ENCODE measurements at places on chromosomes 6 and 20.
A peak's percentile ranks its signal among the peaks of the same experiment; 100 is the strongest.

DNA sequence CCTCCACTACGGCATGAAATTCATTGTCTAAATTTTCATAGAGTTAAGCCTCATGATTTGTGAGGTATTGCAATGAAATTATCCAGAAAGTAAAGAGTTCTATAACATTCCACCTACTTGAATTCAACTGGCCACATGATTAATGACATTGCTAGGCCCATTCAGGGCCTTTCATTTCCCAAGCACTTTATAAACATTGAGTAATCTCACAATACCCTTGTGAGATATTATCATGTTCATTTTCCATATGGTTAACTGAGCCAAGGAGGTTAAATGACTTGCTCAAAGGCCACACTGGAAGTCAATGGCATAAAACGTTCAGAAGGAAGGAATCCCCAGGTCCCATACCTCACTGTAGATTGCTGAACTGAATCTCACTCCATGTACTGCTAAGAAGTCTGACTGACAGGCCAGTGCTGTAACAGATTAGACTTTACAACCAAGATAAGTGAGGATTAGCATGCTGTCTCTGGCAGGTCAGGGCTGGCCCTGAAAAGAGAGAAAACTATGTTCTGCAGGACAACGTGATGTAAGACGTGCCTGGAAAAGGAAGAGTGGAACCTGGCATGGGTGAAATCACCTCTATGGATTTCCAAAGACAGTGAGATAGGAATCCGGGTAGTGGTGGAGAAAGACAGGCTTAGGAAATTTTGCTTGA is 75.9 kb upstream of the SPACA1 start:
- no peak for DNase-seq

GRCh38 chr20:41437836-41438235 is 71.2 kb upstream of the EMILIN3 start:
- no peak for DNase-seq

GRCh38 chr6:35973670-35974222 is 50.7 kb downstream of the SLC26A8 start:
- no peak for DNase-seq

- no peak for DNase-seq
Observed at GRCh38 chr6:33128318-33128717, 52.5 kb downstream of the HLA-DPB1 start.

DNA sequence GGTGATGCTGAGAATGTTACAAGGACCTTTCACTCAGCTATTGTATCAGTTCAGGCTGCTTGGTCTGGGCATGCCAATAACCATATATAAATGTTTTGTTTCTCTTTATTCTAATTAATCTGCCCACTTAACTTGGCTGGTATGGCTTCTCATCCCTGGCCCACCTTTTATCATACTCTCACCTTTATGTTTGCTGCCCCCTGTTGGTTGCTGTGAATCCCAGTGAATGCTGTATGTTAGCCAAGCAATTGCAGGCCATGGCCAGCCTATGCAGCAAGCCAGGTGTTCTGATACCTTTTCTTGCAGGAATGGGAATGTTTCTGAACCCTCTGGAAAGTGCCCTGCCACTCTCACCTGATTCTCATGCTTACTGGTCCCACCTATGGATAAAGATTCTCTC is 54.6 kb downstream of the PCSK2 start:
- DNase-seq = no peak

- no peak for DNase-seq
Observed at GRCh38 chr6:165306955-165307354, 2.5 kb downstream of the C6orf118 start.

GRCh38 chr6:139595183-139595582 is 220.7 kb upstream of the CITED2 start:
- DNase-seq = no peak

- no peak for DNase-seq
Observed at GRCh38 chr6:162618448-162619002, 109.0 kb downstream of the PRKN start.

DNA sequence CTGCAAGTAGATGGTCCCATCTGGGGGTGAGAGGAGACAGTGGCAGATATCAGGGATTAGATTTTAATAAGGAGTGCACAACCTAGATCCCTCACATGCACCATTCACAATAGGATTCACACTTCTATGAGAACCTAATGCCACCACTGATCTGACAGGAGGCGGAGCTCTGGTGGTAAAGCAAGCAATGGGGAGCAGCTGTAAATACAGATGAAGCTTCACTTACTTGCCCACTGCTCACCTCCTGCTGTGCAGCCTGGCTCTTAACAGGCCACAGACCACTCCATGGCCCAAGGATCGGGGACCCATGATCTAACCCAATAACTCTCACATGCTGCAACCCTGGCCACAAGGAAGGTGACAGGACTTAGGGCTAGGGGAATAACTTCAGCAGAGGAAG is 75.4 kb downstream of the ZNF133 start:
- no peak for DNase-seq

- DNase-seq = no peak
Observed at GRCh38 chr6:1667012-1667804, 57.5 kb downstream of the FOXC1 start.

- no peak for DNase-seq
Observed at GRCh38 chr6:33589731-33590530, 9.9 kb upstream of the BAK1 start.

- no peak for DNase-seq
Observed at GRCh38 chr6:79628466-79629288, 2.5 kb upstream of the SH3BGRL2 start.

DNA sequence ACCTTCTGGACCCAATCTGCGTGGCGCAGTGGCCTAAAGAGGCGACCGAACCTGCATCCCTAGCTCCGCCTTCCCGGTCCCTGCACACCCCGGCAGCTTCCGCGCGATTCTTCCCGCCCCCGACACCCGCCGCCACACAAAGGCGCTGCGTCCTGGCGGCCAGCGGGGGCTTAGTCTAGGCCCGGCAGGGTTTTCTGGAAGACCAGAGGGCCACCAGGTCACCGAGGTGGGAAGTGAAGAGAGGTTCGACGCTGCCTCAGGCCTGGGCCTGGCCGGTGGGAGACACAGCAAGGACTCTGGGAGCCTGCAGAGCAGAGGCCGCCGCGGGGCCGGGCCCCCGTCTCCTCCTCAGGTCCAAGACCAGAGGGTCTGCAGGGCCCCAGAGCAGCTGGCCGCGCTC is 154.9 kb downstream of the OR2B2 start:
- peak; percentile 46 for DNase-seq

DNA sequence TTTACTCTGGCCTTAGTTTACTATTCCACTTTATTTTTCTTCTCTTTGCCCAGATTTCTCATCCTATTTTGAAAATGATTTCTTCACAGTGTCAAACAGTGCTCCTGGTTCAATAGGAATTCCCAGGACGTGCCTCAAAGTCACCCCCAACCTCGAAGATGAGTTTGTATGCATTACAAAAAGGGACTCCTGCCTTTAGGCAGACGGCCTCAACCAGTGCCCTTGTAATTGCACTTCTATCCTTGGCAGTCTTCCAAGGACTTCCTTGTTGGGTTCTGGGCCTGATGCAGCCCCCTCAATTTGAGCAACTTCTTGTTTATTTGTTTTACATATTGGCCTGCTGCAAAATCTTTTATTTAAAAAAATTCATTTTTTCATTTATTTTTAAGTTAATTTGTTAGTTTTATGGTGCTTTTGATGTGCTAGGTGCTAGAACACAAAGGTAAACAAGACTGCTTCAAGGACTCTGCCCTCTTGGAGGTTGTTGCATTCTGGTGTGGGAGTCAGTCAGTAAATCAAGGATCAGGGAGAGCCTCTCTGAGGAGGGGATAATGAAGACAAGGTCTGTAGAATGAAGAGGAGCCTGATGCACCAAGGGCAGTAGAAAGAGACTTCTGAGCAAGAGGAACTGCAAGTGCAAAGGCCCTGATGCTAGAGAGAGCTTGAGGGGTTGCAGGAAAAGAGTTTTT is 181.5 kb upstream of the LAMP5 start:
- DNase-seq = no peak

DNA sequence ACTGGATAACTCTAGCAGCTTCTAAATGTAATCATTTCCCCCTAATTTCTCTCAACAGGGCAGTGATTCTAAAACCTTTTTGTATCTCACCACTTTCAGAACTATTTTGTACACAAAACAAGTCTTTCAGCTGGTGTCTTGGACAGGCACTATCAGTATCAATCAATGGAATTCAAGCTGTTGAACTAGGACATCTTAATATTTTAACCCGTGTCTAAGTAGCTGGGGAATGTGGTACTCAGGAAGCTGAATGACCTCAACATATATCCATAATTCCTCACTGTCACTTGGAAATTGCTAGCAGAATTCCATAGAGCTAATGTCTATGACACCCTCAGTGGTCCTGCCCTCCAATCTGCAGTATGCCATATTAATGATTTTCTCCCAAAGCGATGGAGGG is 24.5 kb downstream of the ADAT2 start:
- no peak for DNase-seq

- DNase-seq = peak; percentile 44
Observed at GRCh38 chr20:33915726-33916331, 77.9 kb upstream of the RALY start.

DNA sequence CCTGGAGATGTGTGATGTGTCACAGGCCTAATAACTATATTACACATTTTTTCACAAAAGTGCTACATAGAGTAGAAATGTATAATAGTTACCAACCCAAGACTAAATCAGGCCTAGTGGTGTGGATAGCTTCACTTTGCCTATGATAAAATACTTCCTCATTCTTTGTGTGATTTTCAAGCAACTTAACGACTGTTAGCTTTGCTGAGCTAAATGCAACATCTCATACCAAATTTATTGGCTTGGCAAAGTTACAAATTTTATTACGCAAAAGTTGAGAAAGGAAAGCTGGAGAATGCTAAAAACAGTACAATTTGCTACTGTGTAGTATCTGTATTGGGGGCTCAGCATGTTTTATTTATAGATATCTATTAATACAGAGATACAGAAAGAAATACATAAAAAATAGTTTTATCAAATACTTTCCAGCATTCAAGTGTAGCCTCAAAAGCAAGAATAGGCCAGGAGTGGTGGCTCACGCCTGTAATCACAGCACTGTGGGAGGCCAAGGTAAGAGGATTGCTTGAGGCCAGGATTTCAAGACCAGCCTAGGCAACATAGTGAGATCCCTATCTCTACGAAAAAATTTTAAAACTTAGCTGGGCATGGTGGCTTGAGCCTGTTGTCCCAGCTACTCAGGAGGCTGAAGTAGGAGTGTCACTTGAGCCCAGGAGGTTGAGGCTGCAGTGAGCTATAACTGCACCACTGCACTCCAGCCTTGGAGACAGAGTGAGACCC is 3.6 kb upstream of the EDN1 start:
- DNase-seq = no peak

- DNase-seq = no peak
Observed at GRCh38 chr20:54107181-54107580, 36.8 kb upstream of the BCAS1 start.

- no peak for DNase-seq
Observed at GRCh38 chr6:138107752-138108592, 753 bp upstream of the PERP start.

DNA sequence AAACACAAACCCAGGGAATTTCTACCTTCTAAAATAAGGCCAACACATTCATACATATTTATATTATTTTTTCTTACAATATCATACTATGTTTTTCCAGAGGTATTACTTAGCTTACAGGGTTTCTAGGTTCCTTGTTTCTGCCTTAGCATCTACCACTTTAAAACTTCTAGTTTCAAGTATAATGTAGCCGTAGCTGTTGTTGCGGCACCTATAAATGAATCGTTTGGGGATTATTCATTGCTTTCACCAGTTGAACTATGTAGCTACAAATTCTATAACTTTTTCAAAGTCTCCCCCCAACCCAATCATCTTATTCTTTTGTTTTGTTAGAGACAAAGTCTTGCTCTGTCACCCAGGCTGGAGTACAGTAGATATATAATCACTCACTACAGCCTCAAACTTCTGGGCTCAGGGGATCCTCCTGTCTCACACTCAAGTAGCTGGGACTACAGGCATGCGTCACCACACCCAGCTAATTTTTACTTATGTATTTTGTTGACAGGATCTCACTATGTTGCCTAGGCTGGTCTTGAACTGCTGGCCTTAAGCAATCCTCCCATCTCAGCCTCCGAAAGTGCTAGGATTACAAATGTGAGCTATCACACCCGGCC is 43.9 kb downstream of the TNFAIP3 start:
- DNase-seq = no peak

DNA sequence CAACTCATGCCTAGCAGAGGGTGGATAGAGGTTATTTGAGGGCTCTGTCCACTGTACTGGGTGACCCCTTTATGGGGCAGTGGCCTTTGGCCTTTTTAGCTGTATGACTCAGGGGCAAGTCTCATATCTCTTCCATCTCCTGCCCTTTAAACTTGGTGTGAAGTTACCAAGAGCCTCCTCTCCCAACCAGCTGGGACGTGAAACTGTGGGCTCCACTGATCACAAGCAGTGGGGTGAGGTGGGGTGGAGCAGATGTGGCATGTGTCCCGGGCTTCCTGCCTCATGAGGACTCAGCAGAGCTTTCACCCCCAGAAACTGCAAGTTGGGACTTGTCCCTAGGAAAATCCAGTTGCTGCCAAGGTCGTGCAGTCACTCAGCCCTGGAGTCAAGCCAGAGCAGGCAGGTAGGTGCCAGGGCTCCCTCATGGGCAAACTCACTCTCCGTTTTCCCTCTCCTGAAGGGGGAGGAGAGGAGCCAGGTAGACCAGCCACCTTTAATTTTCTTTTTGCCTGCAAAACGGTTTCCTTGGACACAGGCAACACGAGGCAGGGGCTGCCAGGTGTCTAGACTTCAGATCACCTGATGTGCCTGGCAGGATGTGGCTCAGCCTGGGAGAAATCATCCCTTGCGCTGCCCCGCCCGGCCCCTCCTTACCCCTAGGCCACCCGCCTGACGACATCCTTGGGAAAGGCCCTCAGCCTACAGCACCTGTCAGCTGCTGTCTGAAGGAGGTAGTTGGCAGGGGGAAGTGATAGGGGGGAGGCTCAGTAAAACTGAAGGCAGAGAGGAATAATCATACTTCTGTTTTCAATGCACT is 4.0 kb downstream of the CDKN1A start:
- DNase-seq = peak; percentile 67

- no peak for DNase-seq
Observed at GRCh38 chr20:64065974-64066343, 3.0 kb downstream of the TCEA2 start.

- DNase-seq = no peak
Observed at GRCh38 chr6:35541836-35542235, 29.1 kb upstream of the TULP1 start.

GRCh38 chr6:195861-196360 is 96.4 kb upstream of the DUSP22 start:
- DNase-seq = no peak

DNA sequence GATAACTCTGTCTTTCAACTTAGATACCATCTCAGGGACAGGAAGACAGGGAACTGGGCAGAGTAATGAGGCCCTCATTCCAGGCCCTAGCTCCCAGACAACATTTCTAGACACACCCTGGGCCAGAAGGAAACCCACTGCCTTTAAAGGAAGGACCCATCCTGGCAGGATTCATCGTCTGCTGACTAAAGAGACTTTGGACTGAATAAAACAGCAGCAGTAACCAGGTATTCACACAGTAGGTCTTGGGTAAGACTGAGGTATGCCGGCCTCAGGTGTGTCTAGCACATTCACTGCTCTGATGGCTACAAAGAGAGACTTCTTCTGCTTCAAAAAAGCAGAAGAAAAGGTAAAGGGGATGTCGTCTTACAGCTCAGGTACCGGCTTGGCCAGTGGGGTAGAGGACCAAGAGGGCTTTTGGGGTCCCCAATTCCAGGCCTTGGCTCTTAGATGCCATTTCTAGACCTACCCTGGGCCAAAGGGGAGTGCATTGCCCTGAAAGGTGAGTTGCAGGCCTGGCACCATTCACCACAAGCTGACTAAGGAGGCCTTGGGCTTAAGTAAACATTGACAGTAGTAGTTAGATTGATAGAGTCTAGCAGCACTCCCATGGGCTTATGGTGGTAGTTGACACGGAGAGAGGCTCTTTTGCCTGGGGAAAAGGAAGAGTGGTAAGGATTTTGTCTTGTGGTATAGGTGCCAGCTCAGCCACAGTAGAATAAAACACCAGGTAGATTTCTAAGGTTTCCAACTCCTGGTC is 13.4 kb downstream of the SNX14 start:
- DNase-seq = no peak

Measured in stimulated activated CD4-positive, alpha-beta T cell treated with anti-CD3 and anti-CD28 coated beads, TNF-alpha, amount 100 ng/mL, for 1 hour (primary cell).